T1000 (cell line): ENCODE measurements at places on chromosomes 7 and 10.

DNA sequence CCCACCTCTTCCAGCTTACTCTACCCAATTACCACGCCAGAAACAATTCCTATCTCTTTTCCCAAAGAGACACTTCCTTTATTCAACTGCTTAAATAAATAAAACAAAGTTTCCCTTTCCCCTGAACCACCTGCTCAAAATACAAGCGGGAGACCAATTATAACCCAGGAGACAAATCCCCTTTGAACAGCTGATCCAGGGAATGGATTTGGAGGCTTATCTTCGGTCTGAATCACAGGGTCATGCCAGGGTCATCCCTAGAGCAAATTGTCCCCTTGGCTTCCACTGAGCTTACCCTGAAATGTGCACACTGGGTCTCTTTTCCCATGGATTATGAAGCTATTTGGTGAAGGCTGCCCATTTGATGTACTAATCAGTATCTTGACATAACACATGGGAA lies 99.9 kb upstream of the JAZF1 start:
- DNase-seq = no peak

DNA sequence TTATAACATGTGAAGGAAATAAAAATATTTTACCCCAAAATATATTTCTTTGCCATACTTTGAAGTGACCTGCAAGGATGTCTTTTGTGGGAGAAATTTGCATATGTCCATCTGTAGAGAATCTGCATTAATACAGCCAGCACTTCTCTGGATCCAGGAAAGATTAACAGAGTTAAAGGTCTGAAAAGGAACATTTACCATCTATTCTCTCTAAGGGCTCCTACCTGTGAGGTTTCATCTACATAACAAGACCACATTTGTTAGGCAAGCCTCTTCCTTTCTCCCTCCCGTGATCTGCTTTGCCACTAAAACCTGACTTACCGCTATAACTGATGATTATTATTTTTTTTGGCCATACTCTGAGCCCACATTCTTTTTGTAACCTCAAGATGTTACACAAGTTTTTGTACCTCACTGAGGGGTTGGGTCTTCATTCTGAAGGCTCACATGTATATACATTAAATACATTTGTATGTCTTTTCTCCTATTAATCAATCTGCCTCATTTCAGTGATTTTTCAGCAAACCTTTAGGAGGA lies 129.4 kb downstream of the AKR1D1 start:
- DNase-seq = no peak

GRCh38 chr7:44962483-44963251 lies 16.1 kb downstream of the MYO1G start:
- DNase-seq = no peak

GRCh38 chr7:24902276-24902675 lies 77.7 kb downstream of the OSBPL3 start:
- DNase-seq = no peak

DNA sequence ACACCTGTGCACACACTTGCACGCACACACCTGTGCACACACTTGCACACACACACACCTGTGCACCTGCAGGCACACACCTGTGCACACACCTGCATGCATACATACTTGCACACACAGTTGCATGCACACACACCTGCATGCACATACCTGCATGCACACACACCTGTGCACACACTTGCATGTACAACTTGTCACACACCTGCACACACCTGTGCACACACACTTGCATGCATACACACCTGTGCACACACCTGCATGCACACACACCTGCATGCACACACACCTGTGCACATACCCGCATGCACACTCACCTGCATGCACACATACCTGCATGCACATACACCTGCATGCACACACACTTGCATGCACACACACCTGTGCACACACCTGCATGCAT lies 150.1 kb upstream of the RHEB start:
- DNase-seq = no peak

DNA sequence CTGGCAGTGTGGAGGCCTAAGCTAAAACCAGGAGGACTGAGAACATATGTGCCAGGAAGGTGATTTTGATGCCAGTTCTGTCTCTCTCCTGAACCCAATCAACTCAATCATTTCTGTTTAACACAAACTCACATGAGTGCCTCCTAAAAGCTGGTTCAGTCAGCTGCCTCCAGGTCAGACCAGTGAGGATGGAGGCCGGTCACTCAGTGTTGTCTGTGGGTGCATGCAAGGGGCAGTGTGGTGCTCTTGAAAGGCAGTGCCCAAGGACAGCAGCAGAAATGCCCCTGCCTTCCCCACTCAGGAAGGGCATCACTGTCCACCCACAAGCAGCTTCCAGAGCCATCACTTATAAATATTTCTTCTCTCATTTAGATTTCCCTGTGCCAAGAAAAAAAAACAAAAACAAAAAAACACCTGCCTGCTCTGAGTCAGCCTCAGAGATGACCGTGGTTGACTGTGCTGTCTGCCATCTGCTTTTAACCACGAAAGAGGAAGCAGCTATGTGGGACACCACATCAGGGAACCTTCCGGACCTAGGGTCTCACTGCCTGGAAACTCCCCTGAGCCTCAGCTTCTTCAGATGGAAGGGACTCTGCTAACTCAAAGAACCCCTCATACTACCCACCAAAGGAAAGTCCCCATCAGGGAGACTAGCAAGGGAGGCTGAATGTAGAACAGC lies 39.1 kb downstream of the VOPP1 start:
- DNase-seq = no peak

DNA sequence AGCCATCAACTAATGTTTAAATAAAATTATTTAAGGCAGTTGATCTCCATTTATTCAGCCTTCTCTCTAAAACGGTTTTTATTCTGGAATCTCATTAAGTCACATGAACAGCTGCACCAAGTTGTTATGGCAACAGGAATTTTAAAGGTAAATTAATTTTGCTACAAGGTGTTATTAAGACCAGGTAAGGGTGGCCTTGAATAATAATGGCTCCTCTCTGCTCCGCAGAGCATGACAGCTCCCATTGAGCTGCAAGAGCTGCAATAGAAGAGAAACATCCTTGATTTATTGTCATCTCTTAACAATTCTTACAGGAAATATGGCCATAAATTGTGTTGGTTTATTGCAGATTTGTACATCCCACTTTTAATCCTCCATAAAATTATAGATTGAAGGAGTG lies 165.8 kb downstream of the KLF6 start:
- no peak for DNase-seq

GRCh38 chr7:1055956-1056784 lies 11.8 kb downstream of the GPR146 start:
- DNase-seq = no peak

- no peak for DNase-seq
Observed at GRCh38 chr10:24428410-24428782, 219.5 kb downstream of the KIAA1217 start.

DNA sequence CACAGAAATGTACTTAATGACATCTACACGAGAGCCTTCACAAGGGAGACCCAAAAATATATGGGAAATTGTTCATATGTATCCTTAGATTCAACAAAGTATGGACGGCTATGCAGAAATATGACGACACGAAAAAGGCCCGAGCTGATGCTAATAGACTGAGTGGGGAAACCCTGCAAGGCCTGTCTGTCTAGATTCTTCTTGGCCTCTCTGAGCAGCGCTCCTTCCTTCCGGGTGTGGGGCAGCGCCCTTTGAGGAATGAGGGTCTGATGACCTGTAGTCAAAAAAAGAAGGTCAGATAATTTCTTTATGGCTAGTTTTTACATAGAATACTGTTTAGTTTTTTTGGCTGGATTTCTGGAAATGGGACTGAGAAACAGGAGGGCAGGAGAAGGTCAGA lies 192.8 kb upstream of the AKR1E2 start:
- no peak for DNase-seq

GRCh38 chr7:107291434-107291833 lies 122.6 kb downstream of the HBP1 start:
- no peak for DNase-seq

GRCh38 chr7:50920031-50920635 lies 137.4 kb upstream of the GRB10 start:
- no peak for DNase-seq

- no peak for DNase-seq
Observed at GRCh38 chr10:125350519-125350918, 190.2 kb upstream of the CTBP2 start.

DNA sequence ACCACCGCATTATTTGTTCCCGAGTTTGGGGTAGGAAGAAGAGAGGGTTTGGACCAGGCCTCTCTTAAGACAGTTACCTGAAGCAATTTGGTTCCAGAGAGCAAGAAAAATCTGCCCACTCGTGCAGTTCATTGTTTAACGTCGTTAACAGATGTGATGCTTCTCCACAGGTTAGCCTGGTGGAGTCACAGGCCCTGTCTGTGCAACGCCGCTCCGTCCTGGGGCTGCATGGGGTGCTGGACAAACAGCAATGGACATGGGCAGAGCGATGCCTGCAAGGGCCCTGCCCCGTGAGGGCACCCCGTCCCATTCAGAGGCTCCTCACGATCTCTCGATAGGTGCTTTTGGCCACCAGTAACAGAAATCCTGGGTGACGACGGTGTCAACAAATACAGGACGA lies 9.7 kb downstream of the FOXL3 start:
- DNase-seq = no peak

DNA sequence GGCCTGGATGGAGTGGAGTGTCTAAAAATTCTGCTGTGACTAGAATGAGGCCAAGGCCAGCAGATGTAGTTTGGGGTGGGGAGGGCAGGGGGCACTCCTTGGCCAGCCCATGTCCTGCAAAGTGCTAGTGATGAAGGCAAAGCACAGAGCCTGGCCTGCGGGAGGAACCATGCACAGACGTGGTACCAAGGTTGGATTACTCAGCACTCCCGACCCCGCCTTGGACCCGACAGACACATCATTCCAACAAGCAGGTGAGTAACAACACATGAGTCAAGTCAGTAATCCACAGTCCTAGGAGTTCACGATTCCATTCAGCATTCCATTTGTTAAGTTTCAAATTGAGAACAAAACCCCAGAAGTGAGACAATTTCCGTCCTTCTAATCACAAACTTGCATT lies 317.3 kb downstream of the TCERG1L start:
- DNase-seq = no peak

GRCh38 chr7:108245523-108246226 lies 115.5 kb upstream of the LAMB4 start:
- DNase-seq = no peak

DNA sequence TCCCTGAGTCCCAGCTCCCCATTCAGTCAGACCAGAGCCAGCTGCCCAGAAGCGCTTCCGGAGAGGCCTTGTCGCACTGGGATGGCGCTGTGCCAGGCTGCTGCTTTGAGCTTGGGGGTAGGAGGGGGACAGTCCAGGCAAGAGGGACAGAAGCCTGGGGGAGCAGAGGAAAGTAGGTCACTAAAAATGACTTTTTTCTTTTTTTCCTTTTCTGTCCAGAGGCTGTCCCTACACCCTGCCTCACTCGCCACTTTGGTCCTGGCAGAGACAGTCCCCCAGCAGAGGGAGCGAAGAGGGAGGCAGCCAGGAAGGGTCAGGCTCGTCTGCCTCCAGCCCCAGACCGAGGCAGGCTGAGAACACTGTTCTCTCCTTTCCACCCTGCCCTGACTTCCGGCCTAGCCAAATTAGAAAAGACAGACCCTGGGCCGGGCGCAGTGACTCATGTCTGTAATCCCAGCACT lies 15.8 kb upstream of the TRIM8 start:
- no peak for DNase-seq

GRCh38 chr7:106419455-106420182 lies 134.8 kb upstream of the NAMPT start:
- DNase-seq = no peak

DNA sequence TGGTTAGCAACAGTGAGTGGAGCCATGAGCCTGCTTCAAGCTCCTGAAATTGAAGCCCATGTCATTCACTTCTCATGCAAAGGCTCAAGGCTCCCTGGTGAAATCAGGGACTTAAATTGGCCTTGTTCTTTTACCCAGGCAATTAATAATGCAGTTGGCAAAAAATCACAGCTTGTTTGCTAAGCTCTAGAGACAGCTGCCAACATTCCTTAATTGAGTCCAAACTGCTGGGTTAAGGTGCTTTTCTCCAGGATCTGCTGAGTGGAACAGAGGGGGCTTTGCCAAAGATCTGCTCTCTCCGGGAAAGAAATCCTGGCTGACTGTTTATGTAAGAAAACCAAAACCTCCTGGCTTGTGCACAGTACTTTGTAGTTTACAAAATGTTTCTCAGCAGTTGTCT lies 257.6 kb upstream of the GHITM start:
- DNase-seq = no peak

DNA sequence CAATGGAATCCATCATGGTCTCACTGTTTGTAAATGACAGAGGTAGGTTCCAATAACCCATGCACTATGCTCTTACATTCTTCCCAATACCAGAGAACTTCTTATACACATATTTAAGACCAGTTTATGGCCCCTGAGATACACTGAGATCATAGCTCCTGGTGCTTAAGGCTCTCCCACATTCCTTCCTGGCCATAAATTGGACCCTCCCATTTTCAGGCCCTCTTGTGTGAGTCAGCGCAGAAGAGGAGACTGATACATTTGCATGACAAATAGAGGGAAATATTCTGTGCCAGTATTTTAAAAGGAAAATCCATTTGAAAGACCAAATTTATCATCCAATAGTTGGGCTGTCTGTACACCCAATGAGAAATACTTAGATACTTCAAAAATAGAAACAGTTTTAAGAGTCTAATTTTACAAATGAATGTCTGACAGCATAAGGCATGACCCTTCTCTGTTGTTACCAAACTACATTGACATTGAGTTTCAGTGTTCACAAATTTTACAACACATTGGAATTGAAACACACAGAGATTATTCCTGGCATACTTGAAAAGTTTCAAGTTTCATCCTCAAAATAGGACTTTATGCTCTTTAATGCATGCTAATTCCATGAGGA lies 35.3 kb downstream of the SLC16A9 start:
- DNase-seq = peak; percentile 44

GRCh38 chr10:99372546-99373271 lies 43.6 kb downstream of the CNNM1 start:
- no peak for DNase-seq

GRCh38 chr7:134391223-134391622 lies 67.7 kb downstream of the AKR1B1 start:
- DNase-seq = no peak

GRCh38 chr7:85750454-85750949 lies 563.6 kb upstream of the SEMA3D start:
- DNase-seq = no peak

GRCh38 chr10:10368951-10369576 lies 648.6 kb upstream of the CELF2 start:
- no peak for DNase-seq

- DNase-seq = no peak
Observed at GRCh38 chr10:93799155-93799708, 41.5 kb downstream of the LGI1 start.
